ENCODE measurements at places on chromosomes 13 and 19. TPM values are rescaled to one million over a fixed set of nuclear protein-coding genes. Genes with fewer than 3 reads are reported as not detected.

Gene ADPRHL1
- 0.74 TPM for total RNA-seq

Gene ZNF730
- total RNA-seq, result 14.8 TPM

Gene ACP5
- 0.25 TPM for total RNA-seq

Gene LILRA2
- total RNA-seq, result not detected

Gene LRG1
- total RNA-seq, result 0.25 TPM

Gene COX6B2
- total RNA-seq, result 0.25 TPM

Gene ZNF331
- 18.2 TPM for total RNA-seq

Gene PGLYRP1
- not detected for total RNA-seq

Gene ETFB
- total RNA-seq, result 28.3 TPM

Gene DPRX
- total RNA-seq, result not detected

Gene DMKN
- 0.49 TPM for total RNA-seq

Gene GARIN5A
- 0.98 TPM for total RNA-seq

Gene ZNF667
- total RNA-seq, result 22.6 TPM

Gene BICRA
- total RNA-seq, result 3.7 TPM

Gene FIZ1
- 3.2 TPM for total RNA-seq

Gene GYS1
- 13.8 TPM for total RNA-seq

Gene SHISA7
- total RNA-seq, result 7.1 TPM

Gene ZNF599
- total RNA-seq, result 12.0 TPM
